ENCODE measurements at places on chromosomes 11 and 22.

- DNase-seq: no peak
Measured at GRCh38 chr11:114984611-114985163, 306.4 kb downstream of the NXPE2 start.

- DNase-seq: no peak
Measured at GRCh38 chr11:16685914-16686313, 52.5 kb upstream of the C11orf58 start.

- no peak for DNase-seq
Measured at GRCh38 chr22:25392584-25392983, 171.9 kb upstream of the GRK3 start.

DNA sequence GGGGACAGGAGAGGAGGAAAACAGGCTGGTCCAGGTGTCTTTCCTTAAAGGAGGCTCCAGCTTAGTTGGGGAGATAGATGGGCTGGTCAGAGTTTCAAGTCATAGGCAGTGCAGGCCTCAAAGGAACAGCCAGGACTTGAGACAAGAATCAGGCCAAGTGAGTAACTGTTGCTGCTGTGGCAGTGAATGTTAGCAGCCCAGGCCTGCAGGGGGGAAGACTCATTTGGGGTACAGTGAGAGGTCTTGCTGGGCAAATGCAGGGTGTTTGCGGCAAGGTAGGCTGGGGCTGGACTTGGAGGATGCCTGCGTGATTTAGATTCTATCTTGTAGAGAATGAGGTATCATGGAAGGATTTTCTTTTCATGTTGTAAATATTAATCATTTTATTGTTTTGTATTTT is 24.1 kb downstream of the PTPRJ start:
- DNase-seq: no peak

GRCh38 chr11:103880968-103881367 is 155.5 kb upstream of the DDI1 start:
- no peak for DNase-seq

DNA sequence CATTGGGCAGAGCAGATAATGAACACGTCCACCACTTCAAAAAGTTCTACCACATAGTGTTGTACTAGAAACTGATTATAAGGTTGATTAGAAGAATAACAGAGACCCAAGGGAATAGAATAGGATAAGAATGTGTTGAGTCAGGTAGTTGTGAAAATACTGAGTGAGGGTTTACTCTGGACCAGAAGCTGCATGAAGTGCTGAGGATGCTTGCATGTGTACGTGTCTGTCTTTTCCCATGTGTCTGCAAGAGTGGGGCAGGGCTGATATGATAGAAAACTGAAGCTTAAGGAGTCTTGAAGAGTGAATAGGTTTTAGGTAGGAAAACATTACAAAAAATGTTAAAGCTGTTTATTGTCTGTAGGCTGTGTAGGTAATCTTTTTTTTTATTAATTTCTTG is 20.6 kb downstream of the TRPC6 start:
- no peak for DNase-seq

DNA sequence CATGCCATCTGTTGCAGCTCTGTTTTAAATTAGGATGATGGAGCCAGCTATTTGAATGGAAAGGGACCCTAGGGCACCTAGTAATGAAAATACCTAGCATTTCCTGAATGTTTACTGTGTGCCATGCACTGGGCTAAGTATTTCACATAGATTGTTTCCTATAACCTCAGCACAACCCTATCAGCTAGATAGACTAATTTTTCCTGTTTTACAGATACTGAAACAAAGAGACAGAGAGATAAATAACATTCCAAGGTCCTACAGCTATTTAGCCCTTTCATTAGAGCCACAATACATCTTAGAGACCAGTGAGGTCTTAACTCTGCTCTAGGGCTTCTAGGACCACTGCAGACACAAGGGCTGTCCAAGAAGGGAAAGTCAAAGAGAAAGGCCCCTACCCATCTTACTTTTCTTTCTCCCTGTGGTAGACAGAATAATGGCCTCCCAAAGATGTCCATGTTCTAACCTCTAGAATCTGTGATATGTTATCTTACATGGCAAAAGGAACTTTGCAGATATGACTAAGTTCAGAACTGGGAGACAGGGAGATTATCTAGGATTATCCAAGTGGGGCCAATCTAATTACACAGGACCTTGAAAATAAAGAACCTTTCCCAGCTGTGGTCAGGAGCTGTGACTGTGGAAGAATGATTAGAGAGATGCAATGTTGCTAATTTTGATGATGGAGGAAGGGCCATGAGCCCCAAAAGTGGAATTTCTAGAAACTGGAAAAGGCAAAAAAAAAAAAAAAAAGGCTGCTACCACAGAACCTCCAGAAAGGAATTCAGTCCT is 157.0 kb downstream of the CCDC34 start:
- no peak for DNase-seq

DNA sequence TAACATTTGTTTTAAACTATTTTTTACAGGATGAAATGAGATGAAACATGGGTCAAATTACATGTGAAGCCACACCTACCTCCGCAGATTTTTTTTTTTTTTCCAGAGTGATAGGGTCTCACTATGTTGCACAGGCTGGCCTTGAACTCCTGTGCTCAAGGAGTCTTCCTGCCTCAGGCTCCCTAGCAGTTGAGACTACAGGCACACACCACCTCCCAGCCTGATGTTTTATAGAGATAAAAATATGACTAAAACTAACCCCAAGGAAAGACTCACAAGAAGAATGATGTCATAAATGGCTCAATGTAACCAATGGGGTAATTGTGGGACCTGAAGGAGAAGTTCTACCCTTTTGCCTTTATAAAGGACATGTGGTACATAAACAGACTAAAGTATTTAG is 52.3 kb upstream of the SOX6 start:
- no peak for DNase-seq

DNA sequence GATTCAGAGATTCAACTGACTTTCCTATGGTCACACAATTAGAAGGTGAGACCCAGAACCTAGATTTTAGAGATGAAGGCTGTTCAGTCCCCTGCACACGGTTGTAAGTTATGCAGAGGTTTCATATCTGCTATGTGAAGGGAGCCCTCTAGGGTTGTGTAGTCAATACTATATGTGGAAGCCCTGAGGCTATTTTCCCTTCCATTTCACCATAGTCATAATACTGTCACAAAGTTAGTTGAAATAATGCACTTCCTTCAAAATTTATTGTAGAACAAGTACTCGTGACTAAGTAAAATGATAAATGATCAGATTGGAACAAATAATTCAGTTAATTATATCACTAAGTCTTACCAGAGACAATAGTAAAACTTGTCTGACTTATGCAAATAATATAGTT is 48.8 kb downstream of the ENDOD1 start:
- DNase-seq: no peak

DNA sequence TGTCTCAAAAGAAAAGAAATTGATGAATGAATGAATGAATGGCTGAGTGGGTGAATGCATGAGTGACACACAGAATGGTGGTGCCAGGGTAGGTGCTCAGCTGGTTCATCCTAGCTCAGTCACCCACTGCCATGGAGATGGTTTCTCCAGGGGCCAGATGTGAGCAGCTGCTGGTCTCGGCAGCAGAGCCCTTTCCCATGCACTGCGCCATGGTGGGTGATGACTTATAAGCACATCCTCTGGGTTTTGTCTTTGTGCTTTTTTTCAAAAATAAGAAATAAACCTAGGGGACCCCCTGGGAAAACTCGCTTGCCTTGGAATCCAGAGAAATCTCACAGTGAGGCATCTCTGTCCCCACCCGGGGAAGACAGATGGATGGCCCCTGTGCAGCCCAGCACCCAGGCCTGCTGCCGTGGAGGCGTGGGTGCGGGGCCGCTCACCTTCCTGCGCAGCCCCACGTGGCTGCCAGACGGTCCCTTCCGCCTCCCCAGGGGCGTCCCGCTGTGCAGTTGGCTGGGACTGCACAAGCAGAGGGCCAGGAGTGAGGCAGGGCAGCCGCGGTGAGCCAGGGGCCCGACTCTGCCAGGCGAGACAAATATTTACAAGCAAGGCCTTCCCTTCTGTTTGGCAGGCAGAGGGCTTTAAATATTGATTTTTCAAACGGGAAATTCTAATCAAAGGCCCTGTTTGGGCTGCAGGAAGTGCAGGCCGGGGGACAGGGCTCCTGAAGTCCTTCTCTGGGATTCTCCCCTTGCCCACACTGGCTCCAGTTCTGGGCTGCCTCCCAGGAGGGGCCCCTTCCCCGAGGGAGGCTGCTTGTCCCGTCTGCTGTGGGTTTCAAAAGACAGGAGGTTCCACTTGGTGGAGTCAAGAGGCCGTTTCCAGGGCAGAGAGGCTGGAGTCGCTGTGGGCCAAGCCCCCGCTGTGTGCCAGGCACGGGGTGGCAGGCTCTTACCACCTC is 24.3 kb downstream of the MPPED1 start:
- DNase-seq: no peak

DNA sequence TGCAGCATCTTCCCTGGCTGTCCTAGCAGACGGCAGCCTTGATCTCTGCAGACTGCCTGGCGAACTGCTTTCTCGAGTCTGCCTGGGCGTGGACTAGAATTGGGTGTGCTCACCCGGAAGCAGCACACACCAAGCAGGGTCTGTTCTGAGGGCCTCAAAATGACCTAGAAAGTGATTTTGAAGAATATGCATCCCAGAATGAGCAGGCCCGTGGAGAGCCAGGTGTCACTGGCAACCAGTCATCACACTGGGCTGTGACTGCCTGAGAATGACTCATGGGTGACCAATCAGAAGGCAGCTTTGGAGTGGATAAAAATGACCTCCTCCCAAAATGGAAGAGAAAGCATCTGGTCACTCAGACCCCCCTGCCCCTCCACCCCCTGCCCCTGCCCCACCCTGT is 114.9 kb upstream of the NECTIN1 start:
- no peak for DNase-seq

DNA sequence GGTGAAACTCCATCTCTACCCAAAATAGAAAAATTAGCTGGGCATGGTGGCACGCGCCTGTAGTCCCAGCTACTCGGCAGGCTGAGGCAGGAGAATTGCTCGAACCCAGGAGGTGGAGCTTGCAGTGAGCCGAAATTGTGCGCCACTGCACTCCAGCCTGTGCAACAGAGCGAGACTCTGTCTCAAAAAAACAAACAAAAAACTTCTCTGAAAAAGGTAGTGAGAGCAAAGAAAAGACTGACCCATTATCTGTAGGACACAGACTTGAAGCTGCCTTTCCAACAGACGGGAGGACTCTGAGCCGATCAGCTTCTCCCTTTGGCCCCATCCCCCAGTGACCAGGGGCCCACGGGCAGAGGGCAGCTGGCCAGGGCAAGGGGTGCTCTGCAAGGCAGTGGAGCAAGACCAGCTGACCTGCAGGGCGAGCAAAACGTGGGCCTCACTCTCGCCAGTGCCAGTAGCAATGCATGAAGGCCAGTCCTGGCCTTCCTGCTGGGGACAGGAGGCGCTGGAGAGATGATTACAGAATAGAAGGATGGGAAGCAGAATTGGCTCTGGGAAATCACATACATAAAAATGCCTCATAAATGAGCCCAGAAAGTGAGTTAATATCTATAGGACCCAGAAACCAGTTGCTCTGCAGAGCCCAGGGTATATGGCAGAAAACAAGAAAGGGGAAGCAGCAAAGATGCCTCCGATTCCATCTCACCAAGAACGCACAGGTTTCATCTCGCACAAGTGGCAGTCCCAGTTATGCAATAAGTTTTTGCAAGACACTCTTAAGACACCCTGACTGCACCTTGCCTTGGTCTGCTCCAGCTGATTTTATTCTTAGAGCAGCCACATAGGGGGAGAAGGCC is 2.8 kb downstream of the EHD1 start:
- DNase-seq: no peak

DNA sequence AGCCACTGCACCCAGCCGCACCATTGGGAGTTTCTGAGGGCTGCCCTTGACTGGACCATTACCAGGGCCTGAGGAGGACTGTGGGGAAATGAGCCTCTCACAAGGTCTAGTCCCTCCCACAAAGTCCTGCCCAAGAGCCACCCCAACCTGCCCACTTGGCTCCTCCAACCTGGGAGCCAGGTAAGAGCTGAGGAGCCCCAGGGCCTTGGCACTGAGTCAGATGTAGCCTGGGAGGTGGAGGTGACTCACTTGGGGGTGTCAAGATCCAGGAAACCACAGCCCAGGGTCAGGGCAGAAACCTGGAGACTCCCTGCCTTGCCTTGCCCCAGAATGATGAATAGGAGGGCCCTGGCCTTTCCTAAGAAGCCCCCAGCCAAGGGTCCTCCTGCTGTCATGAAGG is 25.8 kb upstream of the P2RY2 start:
- DNase-seq: peak; percentile 14

GRCh38 chr11:64482588-64482987 is 108.4 kb upstream of the SLC22A12 start:
- DNase-seq: no peak

- DNase-seq: no peak
Measured at GRCh38 chr22:41256254-41257253, 15.8 kb upstream of the CHADL start.

DNA sequence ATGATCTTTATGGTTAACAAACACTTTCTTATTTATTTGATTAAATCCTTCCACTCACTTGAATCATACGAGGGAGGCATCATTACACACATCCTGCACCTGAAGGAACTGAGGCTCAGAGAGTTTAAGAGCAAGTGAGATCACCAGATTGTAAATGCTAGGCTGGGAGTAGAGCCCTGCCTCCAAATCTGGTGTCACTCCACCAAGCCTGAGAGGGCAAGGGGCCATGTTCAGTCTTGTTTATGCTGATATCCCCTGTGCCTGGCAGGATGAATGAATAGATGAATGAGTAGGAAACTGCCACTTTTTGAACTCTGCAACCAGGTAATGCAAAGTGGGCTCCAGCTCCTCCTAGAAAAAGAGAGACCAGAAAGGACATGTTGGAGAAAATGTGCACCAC is 59.1 kb downstream of the RASSF10 start:
- no peak for DNase-seq

- DNase-seq: no peak
Measured at GRCh38 chr11:7072401-7073028, 16.3 kb upstream of the RBMXL2 start.

DNA sequence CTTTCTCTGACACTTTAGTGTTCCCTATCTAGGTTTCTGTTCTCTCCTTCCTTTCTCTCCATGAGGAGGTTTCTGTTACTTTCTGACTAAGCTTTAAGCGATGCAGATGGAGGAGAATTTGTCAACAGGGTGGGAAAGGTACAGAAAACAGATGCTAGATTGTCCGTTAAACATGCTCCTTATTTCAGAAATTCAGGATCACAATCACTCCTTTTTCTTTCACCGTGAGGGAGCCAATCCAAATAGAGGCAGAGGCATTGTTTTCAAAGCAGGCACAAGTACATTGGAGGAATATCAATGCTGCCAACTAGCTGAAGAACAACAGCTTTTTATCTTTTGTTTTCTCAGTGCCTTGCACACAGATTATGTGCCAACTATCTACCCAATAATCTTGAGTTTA is 215.7 kb upstream of the FOLH1 start:
- DNase-seq: no peak

GRCh38 chr11:119376197-119376847 is 5.2 kb downstream of the USP2 start:
- DNase-seq: no peak
